ENCODE measurements at places on chromosomes 1 and 21. TPM values are rescaled to one million over a fixed set of nuclear protein-coding genes. Genes with fewer than 3 reads are reported as not detected.

CFAP107 gene
- polyA plus RNA-seq: 0.64 TPM

F3 gene
- polyA plus RNA-seq: 58.2 TPM

CRP gene
- polyA plus RNA-seq: not detected

OR1C1 gene
- polyA plus RNA-seq: not detected

KCNE1 gene
- 0.76 TPM for polyA plus RNA-seq

GRCh38 chr1:16109571-16109970, 36.1 kb upstream of the FAM131C start:
- no peak for DNase-seq

- no peak for DNase-seq
Observed at GRCh38 chr1:26832249-26832960, 5.9 kb downstream of the ZDHHC18 start.

- DNase-seq: no peak
Observed at GRCh38 chr1:6003568-6004411, 11.6 kb upstream of the NPHP4 start.

DNA sequence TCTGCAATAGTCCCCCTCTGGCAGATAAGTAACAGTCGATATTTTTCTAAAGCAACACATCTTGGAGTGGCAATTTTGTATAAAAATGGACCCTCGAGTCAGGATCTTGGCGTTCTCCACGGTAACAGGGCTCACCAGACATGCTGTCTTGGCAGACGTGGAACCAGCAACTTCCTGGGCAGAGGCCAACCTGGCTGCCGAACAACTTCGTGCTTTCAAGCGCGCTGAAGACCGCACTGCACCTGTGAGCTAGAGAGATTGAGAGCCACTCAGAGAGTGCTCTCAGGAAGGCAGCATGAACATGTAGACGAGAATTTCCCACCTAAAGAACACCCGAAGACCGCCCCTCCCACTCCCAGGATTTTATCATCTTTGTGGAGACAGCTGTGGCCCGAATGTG, 7.3 kb downstream of the C1orf174 start:
- no peak for DNase-seq
